ENCODE measurements at places on chromosomes 5 and 9.

GRCh38 chr5:45694971-45695803, 993 bp downstream of the HCN1 start:
- no peak for DNase-seq

- DNase-seq: no peak
Observed at GRCh38 chr9:2228641-2229040, 213.5 kb downstream of the SMARCA2 start.

- DNase-seq: no peak
Observed at GRCh38 chr5:172109749-172110148, 78.3 kb downstream of the STK10 start.

DNA sequence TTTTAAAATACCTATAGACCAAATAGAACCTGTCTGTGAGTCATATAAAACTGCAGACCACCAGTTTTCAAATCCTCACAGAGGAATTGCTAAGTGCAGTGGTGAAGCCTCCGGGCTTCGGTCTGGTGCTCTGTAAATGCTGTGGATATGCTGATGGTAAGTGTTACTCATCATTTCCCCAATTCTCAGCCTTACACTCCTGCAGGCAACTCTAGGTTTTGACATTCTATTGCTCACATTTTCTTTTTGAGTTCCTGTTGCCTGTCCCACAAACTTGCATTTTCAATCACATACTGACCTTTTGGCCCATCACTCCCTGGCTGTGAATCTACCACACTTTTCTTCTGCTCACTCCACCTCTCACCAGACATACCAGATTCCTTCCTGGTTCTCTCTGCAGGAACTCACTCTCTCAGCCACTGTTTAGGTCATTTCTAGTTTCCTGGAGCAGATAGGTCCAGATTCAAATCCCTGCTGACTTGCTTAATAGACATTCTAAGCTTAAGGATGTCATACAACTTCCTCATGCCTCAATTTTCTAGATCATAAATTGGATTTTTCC, 192.9 kb downstream of the RAB3C start:
- no peak for DNase-seq

DNA sequence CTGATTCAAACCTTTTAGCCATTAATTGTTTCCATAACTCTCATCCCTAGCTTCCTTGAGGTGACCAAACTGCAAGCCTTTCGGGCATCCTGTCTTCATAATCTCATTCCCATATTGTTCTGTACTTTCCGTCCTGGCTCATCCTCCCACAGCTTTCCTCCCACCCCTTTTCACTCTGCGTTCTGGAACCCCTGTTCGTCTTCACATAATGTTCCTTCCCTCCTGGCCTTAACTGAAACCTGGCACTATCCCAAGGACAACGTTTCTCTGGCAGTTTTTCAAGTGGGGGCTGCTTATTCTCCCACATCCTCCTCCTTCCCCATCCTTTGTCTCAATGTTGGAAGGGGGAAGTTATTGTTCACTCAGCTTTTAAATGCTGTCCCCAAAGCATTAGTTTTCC, 1.5 kb downstream of the ZNF189 start:
- peak; percentile 19 for DNase-seq

DNA sequence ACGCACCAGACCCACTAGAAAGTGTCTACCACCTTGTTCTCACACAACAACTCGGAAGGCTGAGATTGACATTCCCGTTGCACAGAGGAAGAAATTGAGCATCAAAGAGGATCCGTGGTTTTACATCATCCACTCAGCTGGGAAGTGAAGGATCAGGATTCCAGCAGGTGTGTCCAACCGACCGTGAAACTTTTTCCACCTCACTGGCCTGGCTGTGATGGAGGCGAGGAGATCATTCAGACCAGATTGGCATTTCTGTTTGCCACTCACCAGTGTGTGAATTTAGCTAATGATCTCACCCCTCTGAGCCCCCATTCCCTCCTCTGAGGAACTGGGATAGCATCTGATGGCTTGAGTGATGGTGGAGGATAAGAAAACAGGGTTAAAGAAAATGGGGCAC, 46.7 kb upstream of the CPLX2 start:
- DNase-seq: no peak

GRCh38 chr5:77232574-77233358, 22.3 kb downstream of the PDE8B start:
- DNase-seq: no peak

- DNase-seq: no peak
Observed at GRCh38 chr9:120697448-120697847, 16.8 kb downstream of the MEGF9 start.

DNA sequence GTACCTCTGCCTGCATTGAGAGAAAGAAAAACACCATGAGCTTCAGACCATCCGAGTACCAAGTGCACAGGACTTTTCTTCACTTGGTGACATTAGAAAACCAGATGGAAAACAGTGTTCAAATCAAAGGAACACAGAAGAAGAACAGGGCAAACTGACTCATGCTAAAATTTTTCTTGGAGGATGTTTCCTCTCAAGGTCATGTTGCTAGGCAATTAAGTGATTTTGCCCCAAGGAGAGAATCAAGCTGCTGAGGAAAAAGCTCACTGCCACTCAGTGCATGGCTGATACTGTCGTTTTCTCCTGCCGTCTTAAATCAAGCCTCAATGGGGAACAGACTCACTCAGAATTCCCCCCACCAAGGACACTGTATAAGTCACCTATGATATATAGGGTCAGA, 57.9 kb upstream of the SIMC1 start:
- no peak for DNase-seq

GRCh38 chr5:176902102-176902814, 3.1 kb upstream of the HK3 start:
- DNase-seq: no peak

DNA sequence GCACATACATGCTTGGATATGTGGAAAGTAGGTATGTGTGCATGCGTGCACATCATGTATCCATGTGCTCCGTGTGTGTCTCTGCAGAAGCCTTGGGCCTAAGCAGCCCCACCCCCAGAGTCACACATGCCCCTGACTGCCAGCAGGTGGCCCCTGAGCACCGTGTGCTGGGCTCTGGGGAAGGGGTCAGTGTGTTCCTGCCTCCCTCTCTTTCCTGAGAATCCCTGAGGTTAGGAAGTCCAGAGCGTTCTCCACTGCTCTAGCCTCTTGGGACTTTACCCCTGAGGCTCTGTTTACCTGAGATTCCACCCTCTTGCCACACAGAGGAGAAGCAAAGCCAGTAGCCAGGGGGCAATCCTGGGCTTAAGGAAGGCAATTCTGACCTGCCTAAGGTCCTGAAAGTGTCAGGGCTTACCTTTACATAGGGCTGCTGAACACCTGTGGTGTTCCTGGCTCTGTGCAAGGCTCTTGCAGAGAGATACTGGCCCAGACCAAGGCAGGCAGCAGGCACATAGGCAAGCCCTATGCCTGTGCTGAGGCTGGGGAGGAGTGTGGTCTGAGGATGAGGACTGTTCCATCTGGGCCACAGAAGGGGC, 207.3 kb downstream of the TMEM38B start:
- DNase-seq: peak; percentile 20

DNA sequence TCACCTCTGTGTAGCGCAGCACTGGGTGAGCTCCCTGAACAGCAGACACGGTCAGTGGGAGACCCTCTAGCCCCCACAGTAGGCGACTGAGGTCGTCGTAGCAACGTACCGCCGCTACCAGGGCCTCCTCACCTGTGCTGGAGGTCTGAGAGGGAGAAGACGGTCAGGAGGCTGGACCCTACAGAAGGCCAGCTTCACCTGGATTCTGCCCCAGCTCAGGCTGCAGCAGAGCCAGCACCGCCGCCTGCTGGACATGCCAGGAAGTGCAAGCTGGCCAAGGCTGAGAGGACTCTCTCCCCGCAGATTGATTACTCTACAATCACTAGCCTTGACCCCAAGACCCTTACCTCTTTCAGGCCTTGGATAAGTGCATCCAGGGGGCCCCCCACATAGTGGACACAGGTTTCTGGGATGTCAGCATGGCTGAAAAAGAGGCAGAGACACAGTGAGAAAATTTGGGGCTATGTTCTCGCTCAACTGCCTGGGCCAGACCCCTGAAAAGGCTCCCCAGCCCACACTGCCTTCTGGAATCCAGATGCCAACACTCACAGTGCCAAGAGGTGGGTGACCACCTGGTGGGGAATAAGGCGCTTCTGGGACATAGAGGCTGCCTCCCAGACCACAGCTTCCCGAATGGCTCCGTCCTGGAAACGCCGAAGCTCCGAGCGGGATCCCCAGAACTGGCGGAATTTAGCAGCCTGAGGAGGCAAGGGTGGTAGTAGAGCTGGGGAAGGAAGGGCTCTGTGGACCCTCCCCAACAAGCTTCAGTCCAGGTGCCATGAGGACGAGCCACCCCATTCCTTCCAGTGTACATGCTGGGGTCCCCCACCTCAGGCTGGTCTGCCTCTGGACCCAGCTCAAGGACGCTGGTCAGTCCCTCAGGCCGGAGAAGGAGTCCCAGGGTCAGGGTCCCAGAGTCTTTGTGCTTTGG, 6.9 kb downstream of the NOL6 start:
- peak; percentile 22 for DNase-seq

GRCh38 chr9:76257311-76257710, 136.9 kb downstream of the RFK start:
- no peak for DNase-seq

DNA sequence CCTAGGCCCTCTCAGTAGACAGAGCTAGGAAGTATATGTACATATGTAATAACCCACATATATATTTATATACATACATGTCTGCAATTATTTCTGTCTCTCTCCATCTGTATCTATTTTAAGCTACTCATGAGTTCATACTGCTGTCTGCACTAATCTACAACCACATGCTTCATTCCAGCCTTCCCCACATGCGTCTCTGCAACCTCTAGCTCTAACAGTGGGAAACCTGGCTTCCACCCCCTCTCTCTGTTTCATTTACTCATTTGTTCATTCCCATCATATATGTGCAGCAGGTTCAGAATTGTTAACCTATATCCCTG, 23.3 kb downstream of the DCANP1 start:
- no peak for DNase-seq

DNA sequence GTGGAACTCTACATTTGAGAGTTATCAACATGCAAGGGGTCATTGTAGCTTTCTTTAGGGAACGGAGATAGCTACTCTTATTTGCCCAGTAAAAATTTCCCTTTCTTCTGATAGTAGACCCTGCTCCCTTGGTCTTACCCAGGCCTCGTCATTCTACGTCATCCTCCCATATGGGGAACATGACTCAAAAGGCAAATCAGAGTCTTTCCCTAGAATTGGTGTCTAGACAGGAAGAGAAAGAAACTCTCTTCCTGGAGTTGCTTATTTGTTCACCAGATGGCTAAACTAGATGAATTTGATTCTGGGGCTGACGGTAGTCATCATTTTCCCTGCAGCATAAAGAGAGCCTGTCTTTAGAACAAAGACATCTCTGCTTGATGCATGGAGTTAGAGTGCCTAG, 12.2 kb upstream of the SLC38A9 start:
- no peak for DNase-seq

DNA sequence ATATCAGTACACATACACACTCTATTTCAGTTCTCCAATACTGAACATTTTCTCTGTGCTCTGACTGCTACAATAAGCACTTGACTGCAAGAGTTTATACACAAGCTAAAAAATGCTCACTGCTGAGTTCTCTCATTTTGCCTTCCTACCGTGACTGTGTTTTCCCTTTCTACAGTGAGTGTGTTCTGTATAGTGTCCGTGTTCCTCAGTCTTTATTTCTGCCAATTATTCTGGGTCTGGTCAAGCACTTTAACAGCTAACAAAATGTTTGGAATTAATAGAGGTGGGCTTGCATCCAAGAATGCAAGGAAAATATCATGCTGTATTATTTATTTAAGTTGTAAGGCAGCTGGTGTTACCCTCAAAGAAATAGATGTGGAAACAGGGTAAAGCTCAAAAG, 217.0 kb upstream of the NREP start:
- peak; percentile 2 for DNase-seq

GRCh38 chr9:121915304-121915625, 177.8 kb downstream of the TTLL11 start:
- DNase-seq: no peak

DNA sequence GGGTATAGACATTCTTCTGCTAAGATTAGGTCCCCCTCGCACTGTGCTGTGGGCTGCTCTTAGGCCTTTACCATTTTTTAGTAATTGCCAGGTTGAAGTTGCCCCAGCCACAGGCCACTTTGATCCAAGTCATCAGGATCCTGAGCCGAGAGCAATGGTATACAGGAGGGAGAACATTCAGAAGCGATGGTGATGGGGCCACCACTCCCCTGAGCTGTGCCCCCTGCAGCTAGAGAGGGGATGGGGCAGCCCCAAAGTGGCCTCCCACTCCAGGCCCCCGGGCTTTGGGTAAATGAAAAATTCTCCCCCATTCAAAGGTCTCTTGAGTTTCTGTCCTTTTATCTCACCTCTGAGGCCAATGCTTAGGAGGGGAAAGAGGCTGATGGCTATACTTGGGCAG, 59.4 kb downstream of the MACROH2A1 start:
- no peak for DNase-seq

DNA sequence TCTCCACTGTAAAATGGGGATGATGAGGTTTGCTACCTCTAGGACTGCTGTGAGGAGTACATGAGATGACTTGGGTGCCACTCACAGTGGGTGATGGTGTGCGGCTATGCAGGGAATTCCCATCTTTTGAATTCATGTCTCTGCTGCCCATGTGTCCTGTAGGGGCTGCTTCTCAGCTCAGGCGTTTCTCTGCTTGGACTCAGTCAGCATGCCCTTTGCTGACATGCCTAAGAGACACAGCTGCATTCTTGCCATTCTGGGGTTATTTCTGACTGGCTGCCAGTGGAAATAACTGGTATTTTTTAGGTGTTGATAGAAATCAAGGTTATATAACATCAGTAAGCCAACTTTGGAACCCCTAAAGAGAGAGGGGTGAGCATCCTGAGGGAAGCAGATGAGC, 24.3 kb upstream of the XPA start:
- DNase-seq: no peak

DNA sequence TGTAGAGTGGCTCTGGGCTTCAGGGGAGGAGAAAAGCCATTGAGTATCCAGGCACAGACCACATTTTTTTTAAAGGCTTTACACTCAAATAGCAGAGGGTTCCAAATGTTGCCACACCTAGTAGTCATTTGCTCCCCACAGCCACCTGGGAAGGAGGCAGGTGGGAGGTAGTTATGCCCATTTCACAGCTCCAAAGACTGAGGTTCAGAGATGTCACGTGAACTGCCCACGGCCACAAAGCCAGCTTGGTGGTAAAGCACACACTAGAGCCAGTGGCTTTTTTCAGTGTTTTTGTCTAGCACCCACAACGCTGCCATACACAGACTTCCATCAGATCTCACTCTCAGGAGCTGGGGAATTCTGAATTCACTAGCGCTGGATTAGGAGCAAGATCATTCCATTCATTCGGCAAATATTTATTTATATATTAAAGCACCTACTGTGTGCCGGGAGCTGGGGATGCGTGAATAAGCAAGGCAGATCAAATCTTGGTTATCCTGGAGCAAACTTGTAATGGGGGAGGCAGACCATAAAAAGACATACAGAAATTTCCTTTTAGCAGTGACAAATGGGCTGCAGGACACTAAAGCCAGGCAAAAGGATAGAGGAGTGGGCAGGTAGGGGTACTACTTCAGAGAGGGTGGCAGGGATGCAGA, 7.4 kb downstream of the WHRN start:
- no peak for DNase-seq

GRCh38 chr9:37107701-37108100, 12.7 kb upstream of the ZCCHC7 start:
- DNase-seq: no peak
